ENCODE measurements at places on chromosomes 7 and 10. TPM values are rescaled to one million over a fixed set of nuclear protein-coding genes. Genes with fewer than 3 reads are reported as not detected.

FXYD4 gene
- total RNA-seq: not detected

RBP3 gene
- total RNA-seq: not detected

- peaks cover 50% of the 10 kb centered on the region for H3K4me1 ChIP-seq
- H3K27me3 ChIP-seq: no peaks in the 10 kb centered on the region
- no peak overlapping the region for H3K27ac ChIP-seq
- no peak for DNase-seq
- H3K4me3 ChIP-seq: no peak overlapping the region
Measured at GRCh38 chr10:50437248-50437647, 185.9 kb upstream of the ASAH2 start.

- no peaks in the 10 kb centered on the region for H3K27me3 ChIP-seq
- DNase-seq: no peak
- H3K4me1 ChIP-seq: no peaks in the 10 kb centered on the region
- no peaks in the 10 kb centered on the region for H3K36me3 ChIP-seq
Measured at GRCh38 chr10:63323701-63324494, 141.9 kb downstream of the JMJD1C start.

DNA sequence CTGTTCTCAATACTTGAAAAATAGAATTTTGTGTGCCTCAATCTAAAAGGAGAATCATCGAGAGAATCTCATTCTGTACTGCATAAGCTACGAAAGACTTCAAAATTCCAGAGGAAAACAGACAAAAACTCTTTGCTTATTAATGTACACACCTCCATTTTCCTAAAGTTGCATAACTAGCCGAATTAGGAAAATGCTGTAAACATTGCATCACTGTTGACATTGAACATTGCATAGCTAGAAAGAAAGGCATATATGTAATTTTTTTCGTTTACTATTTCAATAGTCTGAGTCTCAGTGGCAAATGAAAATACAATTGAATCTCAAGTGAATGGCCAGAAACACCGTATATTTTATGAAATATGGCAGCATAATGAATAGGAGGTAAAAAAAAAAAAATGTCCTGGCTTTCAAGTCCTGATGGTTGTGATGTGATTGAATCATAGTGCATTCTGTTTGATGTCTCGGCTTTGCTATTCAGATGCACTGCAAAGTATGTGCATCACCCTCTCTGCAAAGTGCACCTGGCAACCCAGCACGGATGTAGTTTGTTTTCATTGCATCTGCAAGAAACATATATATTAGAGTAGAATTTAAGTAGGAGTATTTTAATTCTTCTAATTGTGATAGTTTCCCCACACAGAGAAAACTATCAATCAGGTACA, 196.7 kb downstream of the VTI1A start:
- no peaks in the 10 kb centered on the region for H3K36me3 ChIP-seq
- H3K4me3 ChIP-seq: no peak overlapping the region
- no peaks in the 10 kb centered on the region for H3K4me1 ChIP-seq
- no peak overlapping the region for H3K27ac ChIP-seq
- DNase-seq: no peak

GRCh38 chr10:19930936-19931893, 115.0 kb downstream of the PLXDC2 start:
- no peak overlapping the region for H3K27ac ChIP-seq
- no peak overlapping the region for H3K4me3 ChIP-seq
- no peaks in the 10 kb centered on the region for H3K27me3 ChIP-seq
- DNase-seq: no peak
- H3K4me1 ChIP-seq: no peaks in the 10 kb centered on the region

CASP2 gene
- total RNA-seq: 128 TPM

GRCh38 chr10:19979628-19980027, 163.4 kb downstream of the PLXDC2 start:
- no peak overlapping the region for H3K4me3 ChIP-seq
- H3K27me3 ChIP-seq: no peaks in the 10 kb centered on the region
- DNase-seq: no peak
- no peak overlapping the region for H3K27ac ChIP-seq
- H3K36me3 ChIP-seq: no peaks in the 10 kb centered on the region

MYO1G gene
- 595 TPM for total RNA-seq

DNA sequence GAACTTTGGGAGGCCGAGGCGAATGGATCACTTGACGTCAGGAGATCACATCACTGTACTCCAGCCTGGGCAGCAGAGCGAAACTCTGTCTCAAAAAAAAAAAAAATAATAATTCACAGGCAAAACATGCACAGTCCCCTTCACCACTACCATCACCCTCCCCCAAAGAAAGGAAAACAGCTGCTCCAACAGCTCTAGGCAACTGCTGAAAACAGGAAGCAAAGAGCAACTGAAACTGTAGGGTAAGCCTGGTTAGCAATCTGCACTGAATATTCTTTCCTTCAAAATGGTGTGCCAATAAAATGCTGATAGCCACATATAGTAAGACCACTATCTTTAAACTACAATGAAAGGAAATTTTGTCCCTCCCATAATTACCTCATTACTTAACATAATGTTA, 11.8 kb downstream of the NT5C2 start:
- no peak for DNase-seq
- no peaks in the 10 kb centered on the region for H3K27me3 ChIP-seq
- no peak overlapping the region for H3K27ac ChIP-seq

TMEM236 gene
- 0.65 TPM for total RNA-seq

GRCh38 chr10:120593693-120594092, 136.7 kb downstream of the PLPP4 start:
- no peak for DNase-seq
- no peaks in the 10 kb centered on the region for H3K4me1 ChIP-seq
- H3K36me3 ChIP-seq: no peaks in the 10 kb centered on the region
- H3K4me3 ChIP-seq: no peak overlapping the region

DNA sequence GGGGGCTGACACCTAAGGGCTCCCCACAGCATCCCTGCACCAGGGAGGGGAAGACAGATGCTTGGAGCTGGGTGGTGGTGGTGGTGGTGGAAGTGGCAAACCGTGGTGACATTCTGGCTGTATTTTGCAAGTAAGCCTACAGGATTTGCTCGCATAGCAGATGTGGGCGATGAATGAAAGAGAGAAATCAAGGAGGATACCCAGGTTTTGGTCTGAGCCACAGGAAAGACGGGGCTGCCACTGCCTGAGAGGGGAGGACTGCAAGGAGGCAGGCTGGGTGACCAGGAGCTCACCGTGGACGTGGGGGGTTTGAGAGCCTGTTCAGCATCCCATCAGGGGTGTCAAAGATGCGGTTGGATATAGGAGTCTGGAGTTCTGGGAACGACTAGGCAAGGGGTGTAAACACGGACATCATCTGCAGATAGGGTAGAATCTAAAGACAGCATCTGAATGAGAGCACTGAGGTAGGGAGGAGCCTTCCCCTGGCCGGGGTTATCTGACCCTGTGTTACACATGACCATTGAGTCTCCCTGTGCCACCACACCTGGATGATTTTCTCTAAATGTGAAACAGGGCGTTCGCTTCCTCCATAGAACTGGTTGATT, 49.7 kb downstream of the TSPAN15 start:
- DNase-seq: no peak
- H3K27me3 ChIP-seq: no peaks in the 10 kb centered on the region
- H3K27ac ChIP-seq: no peak overlapping the region
- H3K4me1 ChIP-seq: no peaks in the 10 kb centered on the region
- H3K36me3 ChIP-seq: no peaks in the 10 kb centered on the region

PNLIPRP1 gene
- not detected for total RNA-seq

DNA sequence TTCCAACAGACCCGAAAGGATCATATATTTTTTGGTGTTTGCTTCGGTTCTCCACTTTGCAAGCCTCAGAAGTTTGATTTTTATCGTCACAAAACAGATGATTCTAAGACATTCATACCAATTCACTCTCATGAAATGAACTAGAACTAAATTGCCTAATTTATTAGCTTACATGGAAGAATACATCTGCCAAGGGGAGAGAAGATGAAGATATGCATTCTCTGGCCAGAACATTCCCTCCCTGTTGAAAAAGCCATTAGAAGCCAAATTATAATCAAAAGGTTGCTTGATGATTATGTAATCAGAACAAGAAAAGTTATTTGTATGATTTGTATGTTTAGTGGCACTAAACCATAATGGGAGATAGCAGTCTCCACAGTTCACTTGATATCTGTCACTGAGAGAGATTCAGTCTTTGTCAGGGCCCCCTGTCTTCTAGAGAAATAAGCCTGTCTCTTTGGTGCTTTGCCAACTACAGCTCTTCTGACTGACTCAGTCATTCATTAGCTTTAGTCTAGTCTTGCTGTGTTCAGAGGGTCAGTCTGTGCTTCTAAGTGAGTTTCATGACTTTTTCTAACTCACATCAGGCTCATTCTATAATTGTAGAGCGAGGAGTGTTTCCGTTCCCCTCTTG, 95.3 kb upstream of the GNAI1 start:
- no peak overlapping the region for H3K27ac ChIP-seq
- H3K4me3 ChIP-seq: no peak overlapping the region
- H3K27me3 ChIP-seq: peaks cover 5% of the 10 kb centered on the region

DNA sequence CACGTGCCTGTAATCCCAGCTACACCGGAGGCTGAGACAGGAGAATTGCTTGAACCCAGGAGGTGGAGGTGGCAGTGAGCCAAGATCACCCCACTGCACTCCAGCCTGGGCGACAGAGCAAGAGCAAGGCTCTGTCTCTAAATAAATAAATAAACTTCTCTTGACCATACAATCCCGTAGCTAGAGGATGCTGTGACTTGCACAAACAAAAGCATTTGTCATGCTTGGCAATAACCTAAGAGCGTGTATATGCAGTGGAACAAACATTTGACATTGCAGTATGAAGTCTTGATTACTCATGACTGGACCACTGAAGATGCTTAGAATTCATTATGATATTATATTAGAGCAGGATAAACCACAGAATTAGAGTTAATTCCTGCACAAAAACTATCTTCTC, 1.4 kb upstream of the C7orf57 start:
- peaks cover 76% of the 10 kb centered on the region for H3K27me3 ChIP-seq
- H3K4me1 ChIP-seq: peaks cover 7% of the 10 kb centered on the region
- no peak overlapping the region for H3K4me3 ChIP-seq
- DNase-seq: no peak
- no peak overlapping the region for H3K27ac ChIP-seq
- H3K36me3 ChIP-seq: no peaks in the 10 kb centered on the region

DNA sequence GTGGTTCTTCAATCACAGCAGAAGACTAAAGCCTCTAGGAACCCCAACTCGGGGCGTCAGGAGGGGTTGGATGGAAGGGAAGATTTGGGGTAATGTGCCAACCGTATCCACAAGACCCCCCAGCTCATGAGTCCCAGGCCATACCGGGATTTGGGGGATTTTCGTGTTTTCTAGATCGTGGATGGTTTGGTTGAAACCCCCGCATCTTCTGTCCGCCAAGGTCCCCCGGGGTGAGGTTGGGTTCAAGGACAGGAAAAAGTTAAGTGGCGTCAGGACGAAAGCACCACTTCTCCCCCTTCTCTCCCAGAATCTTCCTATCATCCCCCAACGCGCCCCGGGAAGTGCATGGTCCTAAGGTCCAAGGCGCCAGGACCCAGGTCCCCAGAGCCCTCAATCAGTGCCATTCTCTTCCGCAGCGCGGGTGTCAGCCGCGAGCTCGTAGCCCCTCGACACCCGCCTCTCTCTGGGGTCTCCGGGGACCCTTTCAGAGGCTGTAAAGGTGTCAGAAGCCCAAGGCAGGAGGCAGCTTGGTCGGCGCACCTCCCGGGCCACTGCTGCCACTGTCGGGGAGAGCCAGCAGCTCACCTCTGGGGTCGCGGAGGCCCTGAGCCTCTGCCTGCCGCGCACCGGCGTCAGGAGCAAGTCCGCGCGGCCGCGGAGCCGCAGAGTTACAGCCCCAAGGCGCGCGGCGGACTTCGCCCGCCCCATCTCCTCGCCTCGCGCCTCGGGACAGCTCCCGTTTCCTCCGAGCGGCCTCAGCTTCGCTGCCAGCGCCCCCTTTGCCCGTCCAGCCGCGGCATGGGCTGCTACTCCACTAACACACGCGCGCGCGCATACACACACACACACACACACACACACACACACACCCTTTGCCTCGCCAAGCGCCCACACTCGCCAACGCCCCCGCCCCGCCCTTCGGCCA, 1.5 kb downstream of the MKX start:
- H3K27ac ChIP-seq: peak overlapping the region; percentile 72
- peak; percentile 35 for DNase-seq
- H3K36me3 ChIP-seq: no peaks in the 10 kb centered on the region
- H3K4me1 ChIP-seq: peaks cover 43% of the 10 kb centered on the region
- peak overlapping the region; percentile 84 for H3K4me3 ChIP-seq

AKR1C8 gene
- total RNA-seq: not detected

DNA sequence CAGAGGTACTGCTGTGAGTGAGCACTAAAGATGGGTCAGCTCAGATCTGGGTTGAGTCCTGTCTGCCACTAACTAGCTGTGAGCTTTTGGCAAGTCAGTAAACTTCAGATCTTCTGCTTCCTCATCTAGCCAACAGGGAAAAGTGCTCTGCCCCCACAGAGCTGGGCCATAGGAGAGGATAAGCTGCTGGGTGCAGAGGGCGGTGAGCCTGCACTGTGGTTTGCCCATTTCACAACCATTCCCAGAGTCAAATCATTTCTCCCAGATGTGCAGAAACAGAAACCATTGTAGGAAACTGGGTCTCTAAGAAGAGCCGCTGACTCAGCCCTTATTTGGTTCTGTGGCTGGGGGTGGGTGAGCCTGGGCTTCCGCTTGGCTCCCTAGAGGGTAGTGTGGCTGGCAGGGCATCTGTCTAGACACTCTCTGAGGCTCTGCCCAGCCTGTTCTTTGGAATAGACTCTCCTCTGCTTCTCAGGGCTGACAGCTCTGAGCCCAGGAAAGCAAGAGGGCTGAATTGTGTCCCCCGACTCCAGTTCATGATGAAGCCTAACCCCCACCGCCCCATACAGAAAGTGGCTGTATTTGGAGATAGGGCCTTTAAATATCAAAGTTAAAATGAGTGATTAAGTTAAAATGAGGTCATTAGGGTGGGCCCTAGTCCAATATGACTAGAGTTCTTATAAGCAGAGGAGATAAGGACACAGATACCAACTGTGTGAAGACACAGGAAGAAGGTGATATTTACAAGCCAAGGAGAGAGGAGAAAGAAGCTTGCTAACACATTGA, 29.5 kb upstream of the ARHGAP22 start:
- peak overlapping the region; percentile 17 for H3K4me3 ChIP-seq
- H3K27ac ChIP-seq: no peak overlapping the region
- H3K27me3 ChIP-seq: peaks cover 38% of the 10 kb centered on the region
- DNase-seq: peak; percentile 44

- H3K27me3 ChIP-seq: peaks cover 8% of the 10 kb centered on the region
- DNase-seq: no peak
- H3K36me3 ChIP-seq: no peaks in the 10 kb centered on the region
- H3K27ac ChIP-seq: no peak overlapping the region
Measured at GRCh38 chr7:35389636-35390035, 135.7 kb upstream of the TBX20 start.

PRLHR gene
- total RNA-seq: not detected

DNA sequence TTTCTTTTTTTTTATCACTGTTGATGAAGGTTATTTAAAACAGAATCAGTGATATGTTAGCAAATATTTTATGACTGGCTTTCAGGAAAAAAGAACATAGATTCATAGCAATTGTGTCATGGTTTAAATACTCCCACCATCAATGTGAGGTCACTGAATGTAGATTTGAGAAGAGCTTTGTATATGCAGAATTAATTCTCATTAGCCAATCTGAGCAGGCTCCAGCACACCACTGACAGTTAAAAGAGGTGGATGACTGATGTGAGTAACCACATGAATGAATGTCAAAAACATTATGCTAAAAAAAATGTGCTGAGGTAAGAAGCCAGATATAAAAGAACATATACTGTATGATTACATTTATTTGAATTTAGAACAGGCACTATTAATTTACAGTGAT, 174.8 kb upstream of the KAT6B start:
- no peak overlapping the region for H3K27ac ChIP-seq
- no peaks in the 10 kb centered on the region for H3K4me1 ChIP-seq
- no peak for DNase-seq
- no peaks in the 10 kb centered on the region for H3K27me3 ChIP-seq
- peaks cover 4% of the 10 kb centered on the region for H3K36me3 ChIP-seq
